ENCODE measurements at places on chromosomes 4 and X.

DNA sequence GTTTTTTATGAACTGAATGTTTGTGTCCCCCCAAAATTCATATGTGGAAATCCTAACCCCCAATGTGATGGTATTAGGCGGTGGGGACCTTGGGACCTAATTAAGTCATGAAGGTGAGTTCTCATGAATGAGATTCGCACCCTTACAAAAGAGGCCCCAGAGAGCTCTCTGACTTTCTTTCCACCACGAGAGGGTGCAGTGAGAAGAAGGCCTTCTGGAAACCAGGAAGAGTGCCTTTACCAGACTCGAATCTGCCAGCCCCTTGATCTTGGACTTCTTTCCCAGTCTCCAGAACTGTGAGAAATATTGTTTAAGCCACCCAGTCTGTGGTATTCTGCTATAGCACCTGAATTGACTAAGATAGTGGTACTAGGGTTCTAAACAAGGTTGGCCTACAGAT is 40.8 kb downstream of the STK26 start:
- no peak for DNase-seq

DNA sequence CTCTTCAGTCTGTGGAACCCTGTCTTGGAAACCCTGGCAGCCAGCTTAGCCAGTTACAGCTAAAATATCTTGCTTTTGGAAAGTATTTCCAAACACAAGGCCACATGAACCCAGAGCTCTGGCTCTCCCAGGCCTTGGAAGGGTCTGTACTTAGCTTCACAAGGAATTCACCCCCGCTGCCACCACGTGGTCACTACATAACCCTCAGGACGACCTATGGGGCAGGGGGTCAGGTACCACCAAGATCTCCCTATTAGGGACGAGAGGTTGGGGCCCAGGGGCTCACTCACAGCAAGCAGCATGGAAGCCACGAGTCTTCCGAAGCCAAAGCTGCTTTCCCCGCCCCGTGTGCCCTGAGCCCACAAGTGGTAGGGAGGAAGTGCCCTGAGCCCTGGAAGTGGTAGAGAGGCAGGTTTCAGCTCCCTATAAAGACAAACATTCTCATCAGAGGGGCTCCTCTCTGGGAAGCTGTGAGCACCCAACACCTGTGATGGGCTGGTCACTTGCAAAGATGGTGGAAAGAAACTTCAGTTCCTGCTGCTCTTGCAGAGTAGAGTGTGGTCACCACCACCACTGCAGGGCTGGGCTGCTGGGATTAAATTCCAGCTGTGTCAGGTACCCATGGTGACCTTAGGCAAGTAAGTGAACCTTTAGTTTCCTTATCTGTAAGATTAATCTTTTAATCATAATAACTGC is 4.7 kb upstream of the JAKMIP1 start:
- DNase-seq, result no peak

DNA sequence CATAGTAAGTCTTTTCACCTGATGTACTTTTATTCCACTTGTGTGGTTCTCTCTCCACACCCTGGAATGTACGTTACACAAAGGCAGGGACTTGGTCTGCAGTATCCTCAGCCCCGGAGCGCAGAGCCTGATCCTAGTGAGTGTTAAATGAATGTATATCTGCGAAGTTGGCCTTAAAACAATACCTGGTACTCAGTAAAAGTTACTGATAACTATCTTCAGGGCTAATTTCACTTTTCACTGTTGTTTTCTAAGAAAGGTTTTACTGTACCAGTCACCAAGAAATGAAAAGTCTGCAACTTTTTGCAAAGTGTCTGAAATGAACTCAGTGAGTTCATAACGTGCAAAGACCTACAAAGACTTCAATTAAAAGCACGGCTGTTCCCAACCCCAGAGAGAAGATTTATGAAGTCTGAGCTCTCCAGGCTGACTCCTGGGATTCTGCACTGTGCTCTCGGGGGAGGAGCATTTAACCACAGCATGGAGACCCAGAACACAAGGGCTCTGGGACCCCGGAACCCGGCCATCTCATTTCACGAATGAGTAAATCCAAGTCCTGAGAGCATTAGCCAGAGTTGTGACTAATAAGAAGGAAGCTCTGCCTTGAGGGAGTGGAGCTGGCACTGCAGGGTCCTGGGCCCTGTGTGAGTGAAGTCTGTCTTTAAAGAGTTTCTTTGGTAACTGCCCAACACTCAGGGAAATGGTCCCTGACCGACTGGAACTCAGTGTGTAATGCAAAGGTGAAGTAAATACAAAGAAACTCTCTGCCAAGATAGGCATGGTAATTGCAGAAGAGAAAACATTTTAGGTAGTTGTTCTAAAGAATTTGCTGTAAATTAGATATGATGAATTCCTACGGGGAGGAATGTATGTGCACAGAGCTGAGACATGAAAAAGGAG is 165.8 kb downstream of the NSUN7 start:
- DNase-seq, result no peak

DNA sequence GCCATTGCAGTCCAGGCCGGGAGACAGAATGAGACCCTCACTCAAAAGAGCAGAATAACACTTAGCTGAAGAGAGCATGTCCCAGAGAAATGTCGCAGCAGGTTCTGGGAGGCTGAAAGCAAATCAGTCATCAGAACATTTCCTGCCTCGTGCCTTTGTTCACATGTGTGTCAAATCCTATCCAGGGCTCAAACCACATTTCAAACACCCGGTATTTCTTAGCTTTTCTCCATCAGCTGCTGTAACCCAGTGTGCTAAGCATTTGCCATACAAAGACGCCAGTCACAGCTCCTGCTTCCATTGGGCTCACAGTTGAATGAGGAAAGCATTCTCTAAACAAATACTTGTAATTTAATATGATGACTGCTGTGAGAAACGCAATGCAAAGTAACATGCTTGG is 6.0 kb downstream of the PALLD start:
- DNase-seq, result peak; percentile 69

DNA sequence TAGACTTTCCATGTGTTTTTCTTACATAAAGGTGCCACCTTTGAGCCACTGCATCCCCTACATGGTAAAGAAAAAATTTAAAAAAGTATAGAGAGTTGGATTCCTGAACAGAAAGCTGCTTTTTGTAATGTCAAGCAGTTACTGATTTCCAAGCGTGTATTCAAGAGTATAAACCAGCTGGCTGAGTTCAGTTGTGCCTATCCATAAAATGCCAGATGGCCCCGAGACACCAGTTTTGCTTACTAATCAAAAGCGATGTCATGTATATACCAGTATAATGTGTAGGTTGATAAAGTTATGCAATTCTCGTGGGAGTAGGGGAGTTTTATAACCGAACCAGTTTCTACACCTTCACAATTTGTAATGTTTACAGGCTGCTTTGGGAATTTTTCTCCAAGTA is 26.2 kb upstream of the PNPLA4 start:
- no peak for DNase-seq

DNA sequence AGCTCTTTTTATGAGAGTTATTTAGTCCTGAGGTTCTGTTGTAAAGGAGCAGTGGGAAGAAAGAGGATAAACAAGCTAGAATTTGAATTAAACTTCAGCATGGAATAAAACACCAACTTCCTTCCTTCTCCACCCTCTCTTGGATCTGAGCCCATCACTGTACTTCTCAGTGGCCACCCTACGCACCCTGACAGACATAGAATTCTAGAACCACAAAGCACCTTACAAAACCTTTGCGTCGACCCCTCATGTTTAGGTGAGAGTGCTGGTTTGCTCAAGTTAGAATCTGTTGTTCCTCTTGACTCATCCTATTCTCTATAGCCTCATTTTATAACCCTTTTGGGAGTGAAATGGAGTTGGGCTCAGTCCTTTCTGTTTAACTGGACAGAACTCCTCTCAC is 84.6 kb upstream of the RPL34 start:
- no peak for DNase-seq

DNA sequence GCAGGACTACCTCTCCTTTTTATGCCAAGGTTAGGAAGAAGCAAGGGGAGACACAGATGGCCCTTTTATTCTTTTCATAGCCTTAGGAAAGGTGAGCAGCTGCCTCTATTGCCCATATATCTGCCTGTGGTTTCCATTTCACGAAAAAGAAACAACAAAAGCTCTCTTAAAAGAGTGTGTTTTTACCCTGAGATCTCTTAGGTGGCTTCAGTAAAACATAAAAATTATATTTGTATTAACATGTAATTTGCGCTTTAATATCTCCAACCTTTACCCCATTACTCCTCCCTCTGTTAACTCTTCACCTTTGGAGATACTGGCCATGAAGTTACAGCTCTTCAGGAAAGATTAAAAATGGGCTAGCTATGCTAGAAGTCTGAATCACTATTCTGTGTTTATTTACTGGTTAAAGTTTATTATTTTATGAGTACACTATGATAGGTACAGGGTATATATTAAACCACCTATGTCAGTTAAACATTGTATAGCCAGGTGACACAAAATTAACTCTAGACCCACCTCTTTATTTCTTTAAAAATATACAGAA is 15.0 kb upstream of the SULT1B1 start:
- no peak for DNase-seq

DNA sequence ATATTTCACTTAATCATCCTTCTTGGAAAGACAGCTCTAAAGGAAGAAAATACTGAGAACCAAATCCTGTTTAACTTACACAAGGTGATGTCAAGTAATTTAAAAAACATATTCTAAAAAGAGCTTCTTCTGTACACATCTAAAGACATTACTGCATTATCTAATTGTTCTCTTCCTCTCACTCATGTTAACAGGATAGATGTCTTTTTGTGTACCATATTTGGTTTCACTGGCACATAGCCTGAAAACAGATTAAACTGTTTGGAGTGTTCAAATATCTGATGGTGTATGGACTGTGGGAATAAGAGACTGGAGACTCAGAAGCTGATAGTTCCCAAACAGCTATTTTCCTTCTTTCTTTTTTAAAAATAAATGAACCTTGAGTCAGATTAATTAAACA is 213.3 kb upstream of the MAB21L2 start:
- no peak for DNase-seq

- no peak for DNase-seq
Observed at GRCh38 chr4:71241501-71242288, 97.1 kb upstream of the SLC4A4 start.

DNA sequence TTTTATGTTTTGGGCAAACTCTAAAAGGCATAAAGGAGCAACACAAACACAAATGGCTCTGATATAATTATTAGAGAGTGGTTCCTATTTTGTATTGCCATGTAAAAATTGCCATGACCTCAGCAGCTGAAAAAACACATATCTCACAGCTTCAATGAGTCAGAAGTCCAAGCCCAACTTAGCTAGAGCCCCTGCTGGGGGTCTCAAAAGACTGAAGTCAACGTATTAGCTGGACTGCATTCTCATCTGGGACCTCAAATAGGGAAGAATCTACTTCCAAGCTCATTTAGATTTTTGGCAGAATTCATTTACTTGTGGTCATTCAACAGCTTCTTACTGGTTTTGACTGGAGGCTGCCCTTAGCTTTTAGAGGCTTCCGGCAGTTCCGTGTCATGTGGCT is 47.4 kb downstream of the FREM3 start:
- DNase-seq, result peak; percentile 23

DNA sequence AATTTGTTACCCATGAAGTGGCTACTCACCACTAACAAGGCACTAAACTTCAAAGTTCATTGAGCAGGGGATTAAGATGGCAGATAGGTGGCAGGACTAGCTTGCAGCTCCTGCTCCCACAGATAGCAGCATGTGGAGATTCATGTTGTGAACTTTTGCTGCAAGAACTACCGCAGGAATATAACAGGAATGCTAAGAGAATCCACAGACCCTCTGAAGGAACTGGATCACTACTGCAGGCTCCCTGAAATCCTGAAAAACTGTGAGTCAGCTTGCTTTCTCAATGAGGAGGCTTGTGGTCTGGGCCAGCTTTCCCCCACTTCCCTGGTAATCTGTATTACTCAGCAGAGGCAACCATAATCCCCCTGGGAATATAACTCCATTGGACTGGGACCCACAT is 118.5 kb upstream of the VCX2 start:
- DNase-seq, result no peak

- DNase-seq, result no peak
Observed at GRCh38 chrX:27598312-27598711, 8.2 kb downstream of the DCAF8L2 start.

GRCh38 chr4:119638359-119638758 is 9.8 kb upstream of the PDE5A start:
- no peak for DNase-seq

- DNase-seq, result no peak
Observed at GRCh38 chr4:4693258-4693657, 151.4 kb upstream of the STX18 start.

GRCh38 chr4:13484749-13485221 is 645 bp upstream of the RAB28 start:
- DNase-seq, result no peak

DNA sequence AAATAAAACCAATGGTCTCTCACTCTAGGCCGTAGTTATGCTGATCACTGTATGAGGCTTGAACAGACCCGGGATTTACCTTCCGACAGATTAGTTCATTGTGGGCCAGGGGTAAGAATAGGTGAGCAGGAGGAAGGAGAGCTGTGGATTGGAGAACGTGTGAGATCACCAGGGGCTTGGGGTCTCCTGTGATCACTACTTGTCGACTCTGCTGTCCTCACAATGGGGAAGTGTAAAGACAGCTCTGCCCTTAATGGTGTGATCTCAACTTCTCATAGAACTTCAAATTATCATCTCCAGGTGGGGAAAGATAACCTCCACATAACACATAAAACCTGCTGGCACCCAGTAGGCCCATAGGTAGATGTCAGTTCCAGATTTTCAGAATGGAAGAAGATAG is 56.2 kb upstream of the RPS6KA3 start:
- DNase-seq, result no peak

DNA sequence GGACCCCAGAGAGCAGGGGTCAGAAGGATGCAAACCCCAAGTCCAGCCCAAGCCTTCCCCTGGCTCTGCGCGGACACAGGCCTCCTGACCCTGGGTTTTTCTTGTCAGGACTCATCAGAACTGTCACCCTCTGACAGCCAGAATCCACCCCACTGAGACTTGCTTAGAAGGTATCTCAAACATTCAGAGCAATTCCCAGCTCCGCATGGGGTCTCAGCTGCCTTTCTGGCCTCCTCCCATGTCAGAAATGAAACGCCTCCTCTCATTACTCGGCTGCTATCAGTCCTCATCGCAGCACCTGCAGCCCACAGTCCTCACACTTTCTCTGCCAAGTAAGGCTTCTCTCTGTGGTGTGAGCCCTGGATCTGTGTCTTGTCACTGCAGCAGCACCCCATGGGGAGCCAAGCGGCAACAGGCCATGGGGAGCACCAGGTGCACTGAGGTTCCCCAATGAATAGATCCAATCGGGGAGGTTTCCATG is 97.8 kb downstream of the WFS1 start:
- DNase-seq, result no peak

- DNase-seq, result no peak
Observed at GRCh38 chrX:29535212-29536162, 679.9 kb upstream of the MAGEB2 start.

DNA sequence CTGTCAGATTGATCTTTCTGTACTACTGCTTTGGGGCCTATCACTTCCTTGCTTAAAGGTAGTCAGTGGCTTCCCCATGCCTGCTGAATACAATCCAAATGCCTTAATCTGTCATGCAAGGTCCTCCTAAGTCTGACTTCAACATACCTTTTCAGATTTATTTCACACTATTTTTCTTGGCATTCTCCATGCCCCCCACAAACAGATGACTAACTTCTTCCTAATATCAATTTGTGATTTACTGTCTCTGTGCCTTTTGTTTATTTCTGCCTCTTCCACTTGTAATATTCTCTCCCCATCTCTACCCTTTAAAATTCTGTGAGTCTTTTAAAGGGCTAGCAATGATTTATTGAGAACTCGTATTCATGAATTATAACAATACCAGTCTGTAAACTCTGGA is 41.8 kb downstream of the OCRL start:
- no peak for DNase-seq
